ENCODE measurements at places on chromosomes 4 and X.

- DNase-seq = no peak
Measured at GRCh38 chrX:30246769-30247489, at the start of gene MAGEB1. MAGEB1 (plus strand) TSS chrX:30247146; CDS start chrX:30250494, 3,348 bp downstream.

GRCh38 chr4:38902695-38903094 is 35.1 kb downstream of the FAM114A1 start:
- DNase-seq = no peak

GRCh38 chrX:24080704-24081103 is 25.9 kb downstream of the EIF2S3 start:
- no peak for DNase-seq

DNA sequence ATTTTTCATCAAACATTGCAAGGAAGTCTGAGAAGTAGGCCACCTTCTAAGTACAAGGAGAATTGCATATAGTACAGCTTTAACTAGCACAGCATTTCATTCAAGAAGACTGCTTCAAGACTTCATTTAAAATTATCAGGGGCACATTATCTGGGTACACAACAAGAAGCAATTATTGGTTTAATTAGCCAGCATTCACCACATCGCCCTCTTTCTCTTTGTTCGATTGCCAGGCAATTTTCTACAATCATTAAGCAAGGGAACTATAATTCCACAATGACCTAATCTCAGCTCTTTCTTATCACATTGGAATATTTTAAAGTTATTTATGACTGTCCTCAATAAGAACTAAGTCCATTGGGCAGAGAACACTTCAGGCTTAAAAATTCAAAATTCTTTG is 1347.1 kb upstream of the PABPC4L start:
- no peak for DNase-seq

DNA sequence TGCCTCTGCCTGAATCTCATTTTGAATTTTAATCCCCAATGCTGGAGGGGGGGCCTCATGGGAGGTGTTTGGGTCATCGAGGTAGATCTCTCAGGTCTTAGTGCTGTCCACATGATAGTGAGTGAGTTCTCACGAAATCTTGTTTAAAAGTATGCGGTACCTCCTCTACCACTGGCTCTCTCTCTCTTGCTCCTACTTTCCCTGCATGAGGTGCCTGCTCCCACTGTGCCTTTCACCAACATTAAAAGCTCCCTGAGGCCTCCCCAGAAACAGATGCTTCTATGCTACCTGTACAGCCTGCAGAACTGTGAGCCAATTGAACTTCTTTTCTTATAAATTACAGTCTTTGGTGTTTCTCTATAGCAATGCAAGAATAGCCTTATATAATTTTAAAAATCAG is 560.7 kb upstream of the CPEB2 start:
- DNase-seq = no peak

DNA sequence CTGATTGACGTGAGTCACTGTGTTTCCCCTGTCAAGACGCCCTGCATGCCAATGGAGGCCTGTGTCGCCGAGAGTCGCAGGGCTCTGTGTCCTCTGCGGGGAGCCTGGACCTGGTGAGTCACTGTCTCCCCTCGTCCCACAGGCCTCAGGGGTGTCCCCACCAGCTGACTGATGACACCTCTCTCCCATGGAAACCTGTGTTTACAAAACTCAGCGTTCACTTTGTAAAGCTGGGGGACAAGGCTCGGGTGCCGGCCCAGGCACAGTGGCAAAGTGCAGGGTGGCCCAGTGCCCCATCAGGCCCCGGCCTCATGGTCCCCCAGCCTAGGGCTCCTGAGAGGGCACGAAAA is 21.2 kb upstream of the HGFAC start:
- DNase-seq = no peak

- DNase-seq = no peak
Measured at GRCh38 chr4:48138936-48139335, 4.9 kb upstream of the TXK start.

GRCh38 chr4:22515145-22515887 is 550 bp downstream of the ADGRA3 start:
- DNase-seq = no peak

- no peak for DNase-seq
Measured at GRCh38 chr4:172546782-172547181, 621.8 kb upstream of the GALNT7 start.

DNA sequence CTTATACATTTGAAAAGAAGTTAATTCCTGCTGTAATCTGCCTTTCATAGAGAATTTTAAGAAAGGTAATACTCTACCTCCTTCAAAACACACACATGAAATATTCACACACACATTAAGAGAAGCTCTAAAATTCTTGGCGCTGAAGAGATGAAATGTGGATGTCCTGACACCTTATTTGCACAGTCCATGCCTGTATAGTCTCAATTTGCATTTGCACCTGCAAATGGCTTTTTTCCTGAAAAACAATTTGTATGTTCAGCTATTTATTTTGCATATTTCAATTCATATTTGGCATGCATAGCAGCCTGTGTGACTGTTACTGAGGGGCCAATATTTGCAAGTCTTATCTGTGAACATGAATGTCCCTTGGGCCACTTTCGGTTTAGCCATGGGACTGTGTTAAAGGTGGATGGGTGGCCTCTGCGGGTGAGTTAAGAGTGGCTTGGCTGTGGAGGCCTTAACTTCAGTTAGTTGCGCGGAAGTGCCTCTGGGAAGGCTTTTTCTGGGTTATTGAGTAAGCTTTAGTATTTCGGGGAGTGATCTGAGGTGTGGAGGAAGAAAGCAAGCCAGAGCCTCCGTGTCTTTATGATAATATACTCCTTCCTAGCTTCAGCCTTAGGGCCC is 443.3 kb upstream of the FAT1 start:
- no peak for DNase-seq

GRCh38 chr4:169567916-169568315 is 44.5 kb downstream of the NEK1 start:
- no peak for DNase-seq

DNA sequence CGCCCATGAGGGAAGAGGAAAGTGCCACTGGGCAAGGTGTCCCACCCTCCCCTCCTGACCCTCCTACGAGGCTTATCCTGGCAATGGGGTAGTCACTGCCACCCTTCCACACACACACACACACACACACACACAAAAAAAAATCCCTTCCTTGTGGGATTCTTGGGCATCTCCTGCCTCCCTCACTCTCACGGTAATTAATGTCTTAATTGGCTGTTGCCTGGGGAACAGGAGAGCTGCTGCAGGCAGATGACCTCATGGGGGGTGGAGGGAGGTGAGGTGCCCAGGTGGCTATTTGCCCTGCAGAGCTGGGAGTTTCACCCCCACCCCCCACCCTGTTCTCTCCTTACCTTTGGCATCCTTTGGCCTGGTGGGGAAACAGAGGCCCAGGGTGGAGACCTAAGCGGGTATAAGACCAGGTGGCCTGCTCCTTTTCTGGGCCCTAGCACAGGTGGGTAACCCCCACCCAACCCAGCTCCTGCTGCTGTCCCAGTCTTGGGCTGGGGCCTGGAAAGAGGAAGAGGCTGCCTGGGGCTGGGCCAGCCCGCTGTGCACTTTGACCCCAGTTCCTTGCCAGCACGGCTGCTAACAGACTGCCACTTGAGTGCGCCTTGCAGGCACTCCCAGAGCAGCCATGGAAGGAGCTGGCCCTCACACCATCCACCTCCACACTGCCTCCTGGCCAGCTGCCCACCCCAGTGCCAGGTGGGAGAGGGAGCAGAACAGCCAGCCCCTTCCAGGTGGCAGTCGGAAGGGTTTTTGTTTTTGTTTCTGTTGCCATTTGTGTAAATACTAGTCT is 12.6 kb downstream of the EFNB1 start:
- no peak for DNase-seq

- no peak for DNase-seq
Measured at GRCh38 chrX:150841456-150842197, 56.8 kb downstream of the CD99L2 start.

- no peak for DNase-seq
Measured at GRCh38 chr4:55021214-55021613, 104.2 kb downstream of the KDR start.

GRCh38 chrX:13900351-13900750 is 83.5 kb upstream of the GPM6B start:
- no peak for DNase-seq

DNA sequence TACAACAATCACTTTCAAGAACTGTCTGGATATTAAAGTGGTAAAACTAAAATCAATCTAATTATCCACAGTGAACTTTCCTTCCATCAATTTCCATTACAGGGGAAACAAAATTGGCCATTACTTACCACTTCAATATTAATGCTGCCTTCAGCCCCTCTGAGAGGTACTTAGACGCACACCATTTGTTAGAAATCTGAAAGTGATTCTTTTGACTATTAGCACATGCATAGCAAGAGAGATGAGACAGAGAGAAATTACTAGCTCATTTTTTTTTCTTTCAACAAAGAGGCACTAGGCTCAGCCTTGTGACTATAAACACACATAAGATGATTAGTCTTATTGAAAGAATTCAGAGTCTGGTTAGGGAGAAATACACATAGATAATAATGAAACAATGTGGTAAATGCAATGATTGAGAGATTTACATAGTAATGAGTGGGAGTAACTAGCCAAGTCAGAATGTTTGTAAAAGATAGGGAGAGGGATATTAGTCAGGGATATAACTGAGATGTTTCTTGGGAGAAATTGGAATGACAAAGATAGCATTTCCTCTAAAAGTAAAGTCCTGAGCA is 93.3 kb downstream of the YIPF7 start:
- DNase-seq = no peak

DNA sequence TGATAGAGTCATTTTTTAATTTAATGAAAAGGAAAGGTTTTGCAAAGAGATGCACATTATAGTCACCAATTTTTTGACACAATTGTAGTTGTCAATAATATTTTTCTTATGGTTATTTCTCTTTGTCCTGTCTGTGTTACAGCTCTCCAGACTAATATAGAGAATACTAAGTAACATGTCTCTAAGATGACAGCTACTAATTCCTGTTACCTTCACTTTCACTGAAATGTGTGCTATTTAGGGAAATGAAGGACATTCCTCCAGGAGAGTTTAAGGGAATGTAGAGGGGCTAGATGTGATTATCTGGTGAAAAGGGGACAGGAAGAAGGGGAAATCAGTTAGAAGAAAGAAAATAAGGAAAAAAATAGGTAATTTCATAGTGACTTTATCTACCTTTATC is 1.4 kb downstream of the KLHL5 start:
- no peak for DNase-seq

GRCh38 chr4:29538889-29539646 is 1181.1 kb upstream of the PCDH7 start:
- no peak for DNase-seq

- no peak for DNase-seq
Measured at GRCh38 chr4:17511051-17511450, 839 bp downstream of the QDPR start.

Measured in AG04450 (cell line).